ENCODE measurements at places on chromosomes 5 and 9. TPM values are rescaled to one million over a fixed set of nuclear protein-coding genes. Genes with fewer than 3 reads are reported as not detected.

PCDHA6 gene
- total RNA-seq: not detected

- H3K4me3 ChIP-seq: no peak overlapping the region
- no peaks in the 10 kb centered on the region for H3K4me1 ChIP-seq
- no peak for DNase-seq
- H3K27me3 ChIP-seq: no peaks in the 10 kb centered on the region
- H3K27ac ChIP-seq: no peak overlapping the region
Measured at GRCh38 chr5:122906768-122907167, 61.4 kb downstream of the SNX24 start.

DNA sequence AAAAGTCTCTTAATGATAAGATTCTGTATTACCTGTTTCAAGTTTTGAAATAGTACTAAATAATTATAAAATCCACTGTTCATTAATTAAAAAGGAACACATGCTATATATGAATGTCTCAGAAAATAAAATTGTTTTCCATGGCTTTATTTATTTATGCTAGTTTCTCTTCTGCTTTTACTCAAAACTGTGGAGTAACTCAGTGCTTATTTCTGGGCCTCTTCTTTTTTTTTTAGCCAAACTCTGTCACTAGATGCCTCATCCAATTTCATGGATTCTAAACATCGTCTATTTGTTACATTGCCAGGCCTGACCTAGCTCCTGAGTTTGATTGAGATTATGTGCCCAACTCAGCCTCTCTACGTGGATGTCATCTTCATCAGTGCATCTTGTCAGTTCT lies 1509.7 kb downstream of the MAT2B start:
- no peaks in the 10 kb centered on the region for H3K27me3 ChIP-seq
- DNase-seq: no peak
- H3K27ac ChIP-seq: no peak overlapping the region
- H3K4me3 ChIP-seq: no peak overlapping the region
- H3K4me1 ChIP-seq: no peaks in the 10 kb centered on the region

DNA sequence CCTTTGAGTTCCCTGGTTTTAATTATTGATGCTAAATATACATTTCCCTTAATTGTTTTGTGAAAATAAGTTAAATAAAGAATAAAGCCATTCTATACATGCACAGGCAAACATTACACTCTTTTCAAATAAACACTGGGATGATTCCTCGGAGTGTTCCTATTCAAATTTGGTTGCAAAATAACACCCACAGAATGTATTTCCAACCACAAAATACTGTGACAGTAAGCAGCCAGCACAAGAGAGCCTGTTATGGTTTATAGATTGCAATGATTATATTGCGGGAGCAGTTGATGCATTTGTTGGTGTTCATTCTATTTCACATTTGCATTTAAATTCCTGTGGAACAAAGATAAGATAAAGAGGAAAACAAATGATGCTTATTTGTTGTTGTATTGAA lies 632.6 kb upstream of the WWC1 start:
- H3K27ac ChIP-seq: no peak overlapping the region
- no peak overlapping the region for H3K4me3 ChIP-seq
- H3K36me3 ChIP-seq: no peaks in the 10 kb centered on the region
- no peaks in the 10 kb centered on the region for H3K27me3 ChIP-seq

DNA sequence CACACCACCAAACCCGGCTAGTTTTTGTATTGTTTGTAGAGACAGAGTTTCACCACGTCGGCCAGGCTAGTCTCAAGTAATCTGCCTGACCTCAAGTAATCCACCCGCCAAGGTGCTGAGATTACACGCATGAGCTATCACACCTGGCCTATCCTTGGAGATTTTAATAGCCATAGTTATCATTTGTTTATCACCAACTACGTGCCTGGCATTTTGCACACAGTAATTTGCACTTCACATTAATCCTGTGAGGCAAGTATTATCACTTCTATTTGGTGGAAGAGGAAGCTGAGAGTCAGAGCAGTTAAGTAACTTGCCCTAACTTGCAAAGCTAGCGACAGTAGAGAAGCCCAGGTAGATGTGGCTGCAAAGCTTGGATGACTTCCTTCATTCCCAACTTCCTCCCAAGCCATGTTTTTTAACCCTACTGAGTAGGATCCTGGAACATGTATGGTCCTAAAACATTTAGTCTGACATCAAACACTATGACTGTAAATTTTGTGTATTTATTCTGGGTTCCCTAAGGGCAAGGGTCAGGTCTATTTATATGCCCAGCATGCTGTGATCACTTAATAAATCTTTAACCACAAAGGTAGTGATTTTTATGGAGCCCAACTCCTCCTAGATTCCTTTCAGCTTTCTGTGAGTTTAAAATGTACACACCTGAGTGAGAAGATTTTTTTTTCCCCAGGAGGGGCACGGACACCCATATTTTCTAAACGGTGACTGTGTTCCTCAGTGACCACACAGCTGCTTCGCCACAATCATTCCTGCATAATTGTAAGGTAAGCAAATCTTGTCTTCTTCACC lies 100.2 kb upstream of the RAI14 start:
- peaks cover 9% of the 10 kb centered on the region for H3K4me1 ChIP-seq
- no peak for DNase-seq
- no peaks in the 10 kb centered on the region for H3K36me3 ChIP-seq
- H3K27me3 ChIP-seq: no peaks in the 10 kb centered on the region
- no peak overlapping the region for H3K27ac ChIP-seq

GRCh38 chr5:25285136-25285535 lies 640.4 kb upstream of the CDH10 start:
- no peak overlapping the region for H3K4me3 ChIP-seq
- DNase-seq: no peak
- no peaks in the 10 kb centered on the region for H3K27me3 ChIP-seq
- no peaks in the 10 kb centered on the region for H3K36me3 ChIP-seq
- H3K27ac ChIP-seq: no peak overlapping the region
- no peaks in the 10 kb centered on the region for H3K4me1 ChIP-seq

GARIN3 gene
- total RNA-seq: not detected
